T-helper 2 cell treated with Interferon-gamma antibody and Interleukin-4, amounts not matched to agents 5 μg/mL and 100 μg/mL, for 36 hours (primary cell): ENCODE measurements at places on chromosomes 2 and 18.

DNA sequence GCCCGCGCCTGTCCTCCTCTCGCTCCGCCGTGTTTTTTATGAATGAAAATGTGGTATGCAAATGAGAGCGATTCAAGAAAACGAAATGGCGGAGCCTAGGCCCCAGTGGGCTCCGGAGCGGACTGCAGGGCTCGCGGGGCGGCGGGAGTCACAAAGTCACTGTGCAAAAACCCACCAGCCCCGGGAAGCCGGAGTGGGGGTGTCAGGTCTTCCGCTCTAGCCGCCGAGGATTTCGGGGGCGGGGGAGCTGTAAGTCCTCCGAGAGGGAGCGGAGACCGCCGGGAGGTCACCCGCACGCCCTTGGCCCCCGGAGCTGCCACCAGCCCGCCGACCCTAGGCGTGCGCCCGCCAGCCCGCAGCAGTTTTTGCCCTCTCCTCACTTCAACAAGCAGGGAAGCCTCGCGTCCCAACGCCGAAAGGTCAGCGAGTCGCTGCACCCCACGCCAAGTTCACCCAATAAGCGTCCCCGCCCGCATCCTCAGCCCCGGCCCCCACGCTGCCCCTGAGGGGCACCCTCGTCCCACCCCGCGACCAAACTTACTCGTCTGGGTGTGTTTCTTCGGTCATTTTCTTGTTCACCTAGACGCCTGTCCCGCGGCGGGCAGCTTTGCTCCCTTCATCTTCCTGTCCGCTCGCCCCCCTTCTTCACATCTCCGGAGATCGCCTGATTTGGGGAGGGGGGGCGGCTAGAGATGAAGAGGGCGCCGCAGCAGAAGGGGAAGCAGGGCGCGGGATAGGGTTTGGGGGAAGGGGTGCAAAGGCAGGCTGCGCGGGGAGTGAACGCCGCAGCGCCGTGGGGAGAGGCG, 775 bp downstream of the SPRED2 start:
- peak; percentile 42 for DNase-seq

DNA sequence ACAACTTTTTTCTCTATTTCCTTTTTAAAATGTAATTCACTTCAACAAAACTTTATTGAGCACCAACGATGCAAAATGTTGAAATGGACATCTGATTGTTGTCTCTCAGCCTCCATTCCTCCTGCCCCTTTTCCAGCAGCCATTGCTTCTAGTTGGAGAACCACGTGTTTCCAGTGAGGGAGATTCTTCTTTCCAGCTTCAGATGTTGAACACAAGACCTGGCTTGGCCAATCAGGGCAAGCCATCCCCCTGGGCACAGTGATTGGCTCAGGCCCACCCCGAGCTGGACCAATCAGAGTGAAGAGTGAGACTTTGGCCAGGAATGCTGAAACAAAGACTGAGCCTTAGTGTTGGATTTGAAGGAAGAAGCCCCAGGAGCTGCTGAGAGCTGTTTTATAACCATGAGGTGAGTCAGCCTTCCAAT, 59.0 kb downstream of the E2F6 start:
- DNase-seq, result no peak

DNA sequence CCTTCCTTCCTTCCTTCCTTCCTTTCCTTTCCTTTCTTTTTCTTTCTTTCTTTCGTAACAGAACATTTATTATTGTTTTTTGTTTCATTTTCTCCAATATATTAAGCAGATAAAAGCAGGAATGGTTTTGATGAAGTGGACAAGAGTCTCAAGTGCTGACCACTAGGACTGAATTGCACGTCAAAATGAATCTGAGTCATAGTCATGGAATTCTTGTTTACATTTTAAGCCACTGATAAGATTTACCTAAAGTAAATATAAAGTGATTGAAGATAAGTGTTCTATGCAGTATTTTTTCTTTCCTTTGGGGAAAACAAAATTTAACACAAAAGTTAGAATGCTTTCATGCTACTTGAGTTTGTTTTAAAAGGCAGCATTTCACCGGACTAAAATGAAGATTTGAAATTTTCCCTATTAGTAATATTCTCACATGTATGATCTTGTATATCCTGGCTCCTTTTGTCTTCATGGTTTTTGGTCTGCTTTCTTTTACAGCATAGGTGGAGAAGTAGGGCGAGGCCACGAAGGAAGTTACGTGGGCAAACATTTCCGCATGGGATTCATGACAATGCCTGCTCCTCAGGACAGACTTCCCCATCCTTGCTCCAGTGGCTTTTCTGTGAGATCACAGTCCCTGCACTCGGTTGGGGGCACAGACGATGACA, 113.5 kb downstream of the NYAP2 start:
- DNase-seq, result no peak

- no peak for DNase-seq
Observed at GRCh38 chr2:190744041-190744440, 95.2 kb downstream of the NAB1 start.

GRCh38 chr2:10132996-10133647, 10.6 kb downstream of the RRM2 start:
- no peak for DNase-seq

GRCh38 chr2:232457121-232458011, 1.4 kb downstream of the ALPI start:
- no peak for DNase-seq

GRCh38 chr18:58599106-58599505, 29.8 kb downstream of the ALPK2 start:
- DNase-seq, result no peak

DNA sequence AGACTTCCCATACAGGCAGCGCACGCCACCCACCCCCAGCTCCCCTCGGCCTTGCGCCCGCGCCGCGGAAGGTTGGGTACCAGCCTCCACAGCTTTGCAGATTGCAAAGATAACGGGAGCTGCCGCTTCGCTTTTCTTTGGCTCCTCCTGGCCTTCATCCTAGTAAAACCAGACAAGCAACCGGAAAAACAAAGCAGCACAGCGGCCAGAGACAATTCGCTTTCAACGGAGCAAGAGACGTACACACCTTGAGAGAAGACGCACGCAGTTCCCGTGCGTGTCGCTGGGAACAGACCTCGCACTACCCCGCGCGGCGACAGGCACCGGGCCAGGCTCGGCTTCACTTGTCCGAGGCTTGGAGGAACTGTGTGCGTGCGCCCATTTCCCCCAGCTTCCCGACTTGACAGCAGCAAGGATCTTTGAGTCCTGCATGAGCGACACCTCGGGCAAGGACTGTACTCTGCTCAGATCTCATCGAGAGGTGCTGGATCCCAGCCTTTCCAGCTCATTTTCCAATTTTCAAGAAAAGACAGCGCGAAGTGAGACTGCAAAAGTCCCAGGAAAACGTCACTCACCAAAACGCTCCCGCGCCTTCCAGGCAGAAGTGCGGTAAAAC, 964 bp downstream of the ZBTB7C start:
- no peak for DNase-seq

- no peak for DNase-seq
Observed at GRCh38 chr2:219468410-219469185, 30.1 kb upstream of the GMPPA start.

GRCh38 chr2:201768918-201769317, 11.8 kb downstream of the ALS2 start:
- no peak for DNase-seq

DNA sequence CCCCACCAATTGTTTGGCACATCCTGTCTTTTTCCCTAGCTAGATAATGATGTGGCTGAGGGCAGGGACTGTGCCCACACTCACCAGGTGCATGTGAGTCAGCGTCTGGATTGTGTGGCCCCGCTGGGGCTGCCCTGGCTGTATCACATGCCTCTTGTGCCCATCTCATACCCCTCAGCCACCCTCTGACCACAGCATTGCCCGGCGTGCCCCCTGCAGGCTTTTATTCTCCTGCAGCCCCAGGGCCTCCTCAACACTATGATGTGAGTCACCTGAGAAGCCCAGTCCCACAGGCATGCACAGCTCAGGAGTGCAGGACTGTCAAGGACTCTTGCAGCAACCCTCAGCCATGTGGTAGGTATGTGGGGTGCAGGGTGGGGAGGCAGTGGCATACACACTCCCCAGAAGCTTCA, 14.8 kb upstream of the STEAP3 start:
- no peak for DNase-seq

- no peak for DNase-seq
Observed at GRCh38 chr18:31723990-31724711, 36.5 kb downstream of the SLC25A52 start.

DNA sequence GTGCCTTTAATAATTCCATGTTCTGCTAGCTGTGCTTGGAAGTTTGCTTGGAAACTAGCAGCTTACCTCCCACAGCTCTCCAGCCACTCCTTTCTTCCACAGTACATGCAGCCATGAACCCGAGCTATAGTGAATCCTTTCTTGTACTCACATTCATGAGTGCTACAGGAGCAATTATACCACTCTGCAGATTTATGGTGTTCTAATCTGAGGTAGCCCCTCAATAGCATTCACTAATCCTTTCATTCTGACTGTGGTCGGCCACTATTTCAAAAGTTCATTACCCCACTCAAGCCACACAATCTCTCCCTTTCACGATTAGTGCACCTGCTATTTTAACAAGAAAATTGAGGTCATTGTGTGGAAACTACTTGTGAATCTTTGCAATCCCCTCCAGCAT, 53.2 kb downstream of the CSRNP3 start:
- DNase-seq, result no peak

- no peak for DNase-seq
Observed at GRCh38 chr2:198776616-198777406, 680.9 kb downstream of the SATB2 start.

GRCh38 chr2:121279476-121280220, 5.4 kb downstream of the TFCP2L1 start:
- no peak for DNase-seq

DNA sequence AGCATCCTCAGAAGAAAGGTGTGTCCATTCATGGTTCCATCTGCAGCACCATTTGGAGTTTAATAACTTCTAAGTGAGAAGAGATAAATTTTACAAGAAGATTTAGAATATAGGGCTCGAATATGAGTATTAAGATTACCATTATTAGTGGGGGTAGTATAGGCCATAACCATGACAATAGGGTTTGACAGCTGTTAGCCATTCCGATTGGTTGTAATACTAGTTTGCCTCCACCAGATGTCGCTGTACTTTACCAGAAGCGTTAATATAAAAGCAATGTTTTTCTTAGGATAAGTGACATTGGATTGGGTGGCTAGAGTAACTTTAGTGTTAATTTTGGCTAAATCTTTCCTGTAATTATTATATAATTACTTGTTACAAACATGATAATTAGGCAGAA, 107.5 kb upstream of the SRD5A2 start:
- no peak for DNase-seq

GRCh38 chr2:15584767-15585469, 6.8 kb upstream of the DDX1 start:
- no peak for DNase-seq

- no peak for DNase-seq
Observed at GRCh38 chr2:73212098-73212447, 2.0 kb upstream of the SMYD5 start.

DNA sequence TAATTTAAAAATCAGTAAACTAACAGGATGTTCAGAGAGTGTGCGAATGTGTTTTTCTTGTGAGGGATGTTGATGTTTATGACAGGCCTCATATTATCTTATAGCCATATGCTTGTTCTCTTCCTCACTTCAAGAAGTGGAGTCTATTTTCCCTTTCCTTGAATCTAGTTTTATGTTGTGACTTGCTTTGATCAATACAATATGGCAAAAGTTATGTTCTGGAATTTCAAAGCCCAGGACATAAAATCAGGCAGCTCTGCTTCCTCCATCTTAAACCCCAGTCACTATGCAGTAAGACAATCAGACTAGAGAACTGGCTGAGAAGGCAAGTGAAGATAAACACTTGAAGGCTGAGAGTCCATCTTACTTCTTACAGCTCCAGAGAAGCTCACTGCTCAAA, 585.1 kb upstream of the NETO1 start:
- no peak for DNase-seq

GRCh38 chr2:197498937-197499593, 575 bp downstream of the HSPD1 start:
- DNase-seq, result peak; percentile 60

- no peak for DNase-seq
Observed at GRCh38 chr2:178152542-178152941, 40.3 kb downstream of the RBM45 start.

DNA sequence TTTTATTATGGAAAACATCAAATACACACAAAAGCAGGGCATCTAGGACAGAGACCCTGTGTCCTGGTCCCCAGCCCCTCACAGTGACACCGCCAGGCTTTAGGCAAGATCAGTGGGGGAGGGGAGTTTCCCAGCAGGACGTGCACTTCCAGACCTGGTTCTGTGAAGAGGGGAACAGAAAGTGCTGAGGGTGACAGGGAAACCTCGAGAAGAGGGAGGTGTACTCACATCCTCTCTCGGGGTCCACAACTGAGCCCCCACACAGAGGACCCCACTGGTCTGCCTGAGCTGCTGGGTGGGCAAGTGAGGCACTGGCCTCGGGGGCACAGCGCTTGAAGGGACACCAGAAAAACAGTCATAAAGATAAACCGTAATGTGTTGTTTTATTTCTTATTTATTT, 4.4 kb upstream of the GPR35 start:
- DNase-seq, result no peak
